ENCODE measurements at places on chromosomes 6 and 20.
A peak's percentile ranks its signal among the peaks of the same experiment; 100 is the strongest.

DNA sequence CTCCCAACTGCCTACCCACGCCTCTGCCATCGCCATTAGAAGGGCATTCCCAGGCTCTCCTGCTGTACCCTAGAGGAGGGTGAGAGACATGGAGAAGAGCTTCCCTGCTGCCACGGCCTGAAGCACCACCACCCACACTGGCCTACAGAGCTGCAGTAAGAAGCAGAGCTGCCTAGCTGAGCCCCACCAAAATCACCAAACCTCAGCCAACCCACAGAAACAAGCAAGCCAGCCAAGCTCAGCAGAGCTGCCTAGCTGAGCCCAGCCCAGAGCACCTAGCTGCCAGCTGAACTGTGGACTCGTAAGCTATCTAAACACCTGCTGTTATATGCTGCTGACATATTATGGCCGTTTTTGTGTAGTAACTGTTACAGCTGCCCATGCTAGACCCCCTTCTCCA lies 149.2 kb downstream of the PCSK2 start:
- no peak for DNase-seq
- no peaks in the 10 kb centered on the region for H3K36me3 ChIP-seq
- H3K4me1 ChIP-seq = no peaks in the 10 kb centered on the region
- H3K27ac ChIP-seq = no peak overlapping the region

- H3K4me1 ChIP-seq = no peaks in the 10 kb centered on the region
- H3K4me3 ChIP-seq = no peak overlapping the region
- no peaks in the 10 kb centered on the region for H3K36me3 ChIP-seq
- no peak overlapping the region for H3K27ac ChIP-seq
- DNase-seq = no peak
Measured at GRCh38 chr20:8983478-8984345, 85.2 kb upstream of the PLCB4 start.

GRCh38 chr6:108565893-108566292 lies 5.2 kb downstream of the FOXO3 start:
- peaks cover 33% of the 10 kb centered on the region for H3K36me3 ChIP-seq
- peaks cover 32% of the 10 kb centered on the region for H3K4me1 ChIP-seq
- no peak overlapping the region for H3K4me3 ChIP-seq
- peak overlapping the region; percentile 63 for H3K27ac ChIP-seq
- DNase-seq = no peak

DNA sequence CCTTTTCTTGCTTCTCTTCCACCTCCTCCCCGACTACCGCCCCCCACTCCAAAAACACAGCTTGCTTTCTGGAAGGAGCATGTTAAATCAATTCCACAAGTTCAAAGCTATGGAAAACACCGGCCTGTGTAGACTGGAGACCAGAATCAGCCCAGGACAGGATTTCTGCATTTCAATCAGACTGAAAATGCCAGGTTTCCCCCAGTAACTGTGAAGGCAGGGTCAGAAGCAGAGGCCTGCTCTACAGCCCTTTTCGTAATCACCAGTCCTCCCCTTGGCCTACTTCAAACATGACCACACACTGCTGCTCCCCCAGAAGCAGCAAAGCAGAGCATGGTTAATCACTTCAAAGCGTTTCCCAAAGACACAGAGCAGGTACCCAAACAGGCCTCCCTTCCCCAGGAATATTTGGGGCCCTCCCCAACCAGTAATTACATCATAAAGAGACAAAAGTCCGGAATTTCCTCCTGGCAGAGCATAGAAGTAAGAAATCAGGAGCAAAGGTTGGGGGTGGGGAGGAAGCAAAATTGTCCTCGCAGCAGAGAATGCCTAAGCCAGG lies 38.4 kb downstream of the ZMYND8 start:
- peak overlapping the region; percentile 49 for H3K27ac ChIP-seq
- H3K36me3 ChIP-seq = peaks cover 5% of the 10 kb centered on the region
- H3K4me3 ChIP-seq = no peak overlapping the region
- H3K4me1 ChIP-seq = peaks cover 43% of the 10 kb centered on the region

DNA sequence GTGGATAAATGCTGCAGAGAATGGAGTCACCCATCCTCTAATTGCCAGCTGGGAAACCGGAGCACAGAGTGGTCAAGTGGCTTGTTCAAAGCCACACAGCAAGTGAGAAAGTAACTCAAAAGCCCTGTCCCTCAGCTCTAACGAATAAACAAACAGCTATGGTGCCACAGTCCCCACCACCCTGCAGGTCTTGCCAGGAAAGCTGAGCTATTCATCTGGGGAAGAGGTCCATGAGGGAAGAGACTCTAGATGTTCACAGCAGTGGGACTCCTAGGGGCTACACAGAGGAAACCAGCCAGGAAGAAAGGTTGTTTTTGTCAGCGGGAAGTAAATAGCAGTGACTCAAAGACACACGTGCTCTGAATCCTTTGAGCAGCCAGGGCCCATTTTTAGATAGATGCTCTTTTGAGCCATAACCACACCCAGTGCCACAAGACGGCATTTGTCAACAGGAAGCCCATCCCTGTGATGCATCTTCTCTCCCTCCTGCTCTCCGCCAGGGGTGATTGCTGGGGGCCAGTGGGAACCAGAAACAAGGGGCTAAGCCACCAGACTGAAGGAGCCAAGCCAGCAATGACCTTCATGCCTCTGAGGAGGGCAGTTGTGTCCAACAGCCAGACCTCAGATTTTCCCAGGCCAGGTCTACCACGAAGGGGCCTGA lies 32.4 kb upstream of the TCP11 start:
- peaks cover 9% of the 10 kb centered on the region for H3K4me1 ChIP-seq
- no peaks in the 10 kb centered on the region for H3K27me3 ChIP-seq
- H3K27ac ChIP-seq = no peak overlapping the region

DNA sequence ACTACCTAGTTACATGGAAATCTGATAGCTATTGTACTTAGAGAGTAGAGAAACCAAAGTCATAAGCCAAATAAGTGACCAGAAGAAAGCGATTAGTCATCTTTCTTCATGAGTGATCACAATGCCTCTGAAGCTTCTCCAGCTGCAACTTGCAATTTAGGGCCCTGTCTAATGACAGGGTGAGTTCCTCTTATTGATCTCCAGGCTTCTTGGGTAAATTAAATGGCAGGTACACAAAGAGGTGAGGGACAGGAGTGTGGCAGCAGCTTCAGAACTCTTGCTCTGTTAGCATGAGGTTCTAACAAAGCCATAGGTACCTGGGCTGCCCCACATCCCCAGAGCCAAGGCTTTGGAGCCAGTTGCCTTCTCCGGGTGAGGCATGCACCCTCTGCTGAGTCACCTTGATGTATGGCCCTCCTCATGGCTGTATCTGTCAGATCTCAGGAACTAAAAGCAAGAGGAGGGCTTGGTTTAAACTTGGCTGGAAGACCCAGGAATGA lies 60.8 kb downstream of the PRDM1 start:
- no peak for DNase-seq
- H3K4me1 ChIP-seq = peaks cover 20% of the 10 kb centered on the region

GRCh38 chr6:164168595-164168994 lies 754.1 kb downstream of the QKI start:
- no peak overlapping the region for H3K27ac ChIP-seq
- no peaks in the 10 kb centered on the region for H3K4me1 ChIP-seq
- DNase-seq = no peak
- H3K27me3 ChIP-seq = no peaks in the 10 kb centered on the region
- H3K4me3 ChIP-seq = no peak overlapping the region

GRCh38 chr20:4805663-4806449 lies 84.1 kb downstream of the PRND start:
- H3K27ac ChIP-seq = no peak overlapping the region
- H3K36me3 ChIP-seq = peaks cover 43% of the 10 kb centered on the region
- no peak for DNase-seq

All from T-cell (primary cell).